ENCODE measurements at places on chromosomes 12 and 14. TPM values are rescaled to one million over a fixed set of nuclear protein-coding genes. Genes with fewer than 3 reads are reported as not detected.

Gene PLCZ1
- total RNA-seq: not detected

Gene MYH7
- under 0.01 TPM for total RNA-seq

Gene CLEC4C
- not detected for total RNA-seq

Gene PRPF39
- 29.4 TPM for total RNA-seq

Gene PPP1R12A
- total RNA-seq: 80.5 TPM

Gene TSPAN9
- 3.4 TPM for total RNA-seq

Gene TAS2R19
- 1.2 TPM for total RNA-seq

Gene MORN3
- 0.21 TPM for total RNA-seq

Gene WBP11
- total RNA-seq: 10.2 TPM

Gene CISTR
- total RNA-seq: not detected

Gene CLMN
- 7.2 TPM for total RNA-seq

Gene CD4
- not detected for total RNA-seq

Gene RNF212B
- total RNA-seq: not detected

Gene AMN
- total RNA-seq: 4.7 TPM

Gene SMARCD1
- total RNA-seq: 31.8 TPM

Gene RNF10
- total RNA-seq: 161 TPM

Gene CLEC2A
- not detected for total RNA-seq

Gene AVPR1A
- not detected for total RNA-seq

Gene KSR2
- under 0.01 TPM for total RNA-seq

Gene NKX2-1
- total RNA-seq: 0.48 TPM

Gene RNASE4
- total RNA-seq: 7.2 TPM

Gene KRT2
- not detected for total RNA-seq

Gene GPR68
- total RNA-seq: 0.85 TPM

Gene SLC25A47
- not detected for total RNA-seq

Gene SLC16A7
- 13.9 TPM for total RNA-seq

Gene TEX52
- total RNA-seq: not detected

Gene IFNG-AS1
- total RNA-seq: under 0.01 TPM

Gene PZP
- not detected for total RNA-seq

Gene CPNE8
- 11.3 TPM for total RNA-seq

Gene KLRF2
- total RNA-seq: not detected

Gene KRT72
- total RNA-seq: not detected

Gene ACOT4
- total RNA-seq: 0.48 TPM

Gene GXYLT1
- total RNA-seq: 8.9 TPM

Gene SRRM4
- not detected for total RNA-seq

All from tracheal epithelial cell (primary cell).